ENCODE measurements at places on chromosomes 6 and 20.

DNA sequence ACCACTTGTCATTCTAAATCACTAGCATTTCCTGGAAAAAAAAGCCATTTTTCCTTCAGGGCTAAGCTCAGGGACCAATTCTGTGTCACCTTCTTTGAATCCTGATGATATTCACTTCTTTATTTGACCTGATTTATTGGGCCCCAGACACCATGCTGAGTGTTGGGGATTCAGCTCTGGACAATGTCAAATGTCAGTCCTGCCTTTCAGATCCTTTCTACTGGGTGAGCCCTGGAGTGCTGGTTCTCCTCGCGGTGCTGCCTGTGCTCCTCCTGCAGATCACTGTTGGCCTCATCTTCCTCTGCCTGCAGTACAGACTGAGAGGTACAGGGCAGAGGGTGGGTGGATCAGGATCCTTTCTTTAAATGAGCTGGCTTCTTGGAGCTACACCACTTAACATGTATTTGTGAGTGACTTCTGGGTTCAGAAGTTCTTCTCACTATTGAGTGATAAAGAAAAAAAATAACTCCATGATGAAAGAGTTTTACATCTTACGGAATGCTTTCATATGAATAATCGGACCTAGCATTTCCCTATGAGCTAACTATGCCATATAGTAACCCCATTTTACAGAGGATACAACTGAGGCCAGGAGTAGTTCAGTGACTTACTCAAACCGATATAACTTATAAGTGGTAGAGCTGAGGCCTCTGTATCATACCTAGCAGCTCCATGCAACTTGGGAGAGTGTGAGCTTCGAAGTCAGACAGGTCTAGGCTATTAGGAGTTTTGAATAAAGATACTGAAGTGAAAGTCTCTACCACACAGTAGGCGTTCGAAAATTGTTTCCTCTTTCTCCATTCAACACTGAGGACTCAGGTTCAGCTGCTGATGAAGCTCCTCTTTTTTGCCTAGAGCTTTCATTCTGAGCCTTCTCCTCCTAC lies 9.3 kb downstream of the MOG start:
- no peak for DNase-seq

GRCh38 chr6:24924580-24925356 lies 11.0 kb downstream of the RIPOR2 start:
- DNase-seq = no peak

- DNase-seq = no peak
These were observed 124.1 kb downstream of the SULF2 start for GRCh38 chr20:47660983-47661700.

DNA sequence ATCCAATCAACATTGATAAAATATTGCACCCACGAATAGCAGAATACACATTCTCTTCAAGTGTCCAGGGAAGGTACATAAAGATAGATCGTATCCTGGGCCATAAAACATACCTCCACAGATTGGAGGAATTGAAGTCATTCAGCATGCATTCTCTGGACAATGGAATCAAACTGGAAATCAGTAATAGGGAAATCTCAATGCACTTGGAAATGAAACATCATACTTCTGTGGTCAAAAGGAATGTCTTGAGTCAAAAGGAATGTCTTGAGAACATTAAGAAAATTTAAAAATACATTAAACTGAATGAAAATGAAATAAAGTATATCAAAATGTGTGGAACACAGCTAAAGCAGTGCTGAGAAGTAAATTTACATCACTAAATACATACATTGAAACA lies 138.8 kb downstream of the TFAP2A start:
- no peak for DNase-seq
